ENCODE measurements at places on chromosomes 7 and 10.

GRCh38 chr10:86443069-86443468, 76.5 kb upstream of the GRID1 start:
- no peak for DNase-seq

- no peak for DNase-seq
These were observed 5.9 kb downstream of the AKR1B1 start for GRCh38 chr7:134452991-134453473.

- no peak for DNase-seq
These were observed 17.3 kb downstream of the SYPL1 start for GRCh38 chr7:106094780-106095179.

- DNase-seq = no peak
These were observed 72.5 kb downstream of the C10orf143 start for GRCh38 chr10:130038019-130038555.

DNA sequence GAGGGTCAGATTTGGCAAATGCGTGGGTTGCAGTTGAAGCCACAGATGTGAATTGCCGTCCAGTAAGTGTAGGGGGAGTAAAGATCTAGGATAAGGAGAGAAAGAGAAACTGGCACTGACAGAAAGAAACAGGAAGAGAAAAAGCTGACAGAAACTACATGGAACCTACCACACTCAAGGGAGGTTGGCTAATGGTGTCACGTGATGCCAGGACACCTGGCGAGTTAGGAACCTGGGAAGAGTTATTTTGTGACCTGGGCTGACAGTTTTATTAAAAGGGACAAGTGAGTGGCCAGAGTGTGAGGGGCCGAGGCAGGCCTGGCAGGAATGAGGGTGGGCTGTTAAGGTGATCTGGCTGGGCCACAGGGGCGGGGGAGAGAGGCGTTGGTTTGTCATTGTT, 188.7 kb downstream of the ADARB2 start:
- DNase-seq = no peak

DNA sequence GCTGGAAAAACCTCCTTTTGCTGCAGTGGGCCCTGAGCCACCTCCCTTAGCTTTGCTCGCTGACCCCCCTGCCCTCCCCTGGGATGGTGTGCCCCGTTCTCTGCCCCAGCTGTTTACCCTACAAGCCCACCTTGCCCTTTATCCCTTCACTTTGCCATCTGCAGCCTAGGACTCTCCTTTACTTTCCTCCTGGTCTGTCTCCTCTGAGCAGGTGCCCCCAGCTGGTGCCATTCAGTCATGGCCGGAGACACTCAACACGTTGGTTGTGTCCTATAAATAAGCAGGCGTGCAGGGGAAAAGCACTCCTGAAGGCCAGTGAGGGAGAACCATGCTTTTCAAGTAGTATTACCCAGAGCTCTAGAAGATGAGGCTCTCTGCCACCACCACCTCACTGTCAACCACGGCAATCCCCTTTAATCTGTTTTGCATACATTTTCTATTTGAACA, 6.1 kb downstream of the RASSF4 start:
- DNase-seq = no peak

- DNase-seq = no peak
These were observed 15.1 kb downstream of the CNTNAP2 start for GRCh38 chr7:146131701-146132100.

DNA sequence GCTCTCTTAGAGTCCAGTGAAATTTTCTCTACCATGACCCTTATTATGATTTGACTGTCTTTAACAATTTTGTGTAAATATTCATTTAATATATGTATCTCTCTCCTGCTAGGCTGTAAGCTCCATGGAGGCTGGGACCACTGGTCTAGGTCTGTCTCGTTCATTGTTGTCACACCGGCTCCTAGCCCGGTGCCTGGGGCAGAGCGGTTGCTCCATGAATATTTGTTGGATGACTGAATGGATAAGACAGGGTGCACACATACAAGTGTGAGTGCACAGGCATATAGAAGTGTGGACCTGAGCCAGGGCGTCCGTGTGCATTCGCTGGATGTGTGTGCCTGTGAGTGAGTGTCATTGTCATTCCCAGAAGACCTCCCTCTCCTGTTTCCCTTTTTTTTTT, 20.9 kb upstream of the LBX1 start:
- DNase-seq = no peak

- DNase-seq = no peak
These were observed 228.0 kb upstream of the MAGI2 start for GRCh38 chr7:79681454-79681853.

GRCh38 chr7:155710031-155710430, 65.6 kb downstream of the RBM33 start:
- DNase-seq = no peak

DNA sequence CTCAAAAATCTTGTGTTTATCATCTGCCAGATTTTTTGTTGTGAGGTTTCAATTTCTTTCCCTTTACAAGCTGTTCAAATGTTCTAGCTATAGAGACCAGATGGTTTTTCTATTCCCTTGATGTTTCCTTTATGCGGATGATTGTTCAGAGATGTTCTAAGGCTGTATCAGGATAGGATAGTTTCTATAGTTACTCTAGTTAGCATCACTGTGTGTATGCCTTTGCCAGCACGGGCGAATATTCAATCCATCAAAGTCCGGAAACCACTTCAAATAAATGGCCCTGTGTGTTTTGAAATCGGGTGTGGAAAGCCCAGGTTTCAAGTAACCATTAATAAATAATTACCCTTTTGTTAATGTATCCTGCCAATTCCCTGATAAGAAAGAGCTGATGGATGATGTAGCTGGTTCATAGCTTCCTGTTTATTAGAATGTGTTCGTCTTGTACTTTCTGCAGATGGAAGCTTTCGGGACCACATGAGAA, 149.8 kb upstream of the PRKCQ start:
- no peak for DNase-seq

GRCh38 chr10:16280595-16280994, 156.2 kb upstream of the PTER start:
- no peak for DNase-seq

- no peak for DNase-seq
These were observed 57.3 kb upstream of the APBB1IP start for GRCh38 chr10:26380815-26381214.

- no peak for DNase-seq
These were observed 167.5 kb upstream of the CELF2 start for GRCh38 chr10:10850214-10850613.

GRCh38 chr10:78595269-78595619, 473.5 kb upstream of the ZMIZ1 start:
- DNase-seq = no peak

GRCh38 chr7:48217266-48217665, 46.0 kb downstream of the ABCA13 start:
- no peak for DNase-seq

- no peak for DNase-seq
These were observed 222.9 kb downstream of the CHRM2 start for GRCh38 chr7:137091396-137091795.

GRCh38 chr7:84218681-84219080, 24.1 kb upstream of the SEMA3A start:
- no peak for DNase-seq

DNA sequence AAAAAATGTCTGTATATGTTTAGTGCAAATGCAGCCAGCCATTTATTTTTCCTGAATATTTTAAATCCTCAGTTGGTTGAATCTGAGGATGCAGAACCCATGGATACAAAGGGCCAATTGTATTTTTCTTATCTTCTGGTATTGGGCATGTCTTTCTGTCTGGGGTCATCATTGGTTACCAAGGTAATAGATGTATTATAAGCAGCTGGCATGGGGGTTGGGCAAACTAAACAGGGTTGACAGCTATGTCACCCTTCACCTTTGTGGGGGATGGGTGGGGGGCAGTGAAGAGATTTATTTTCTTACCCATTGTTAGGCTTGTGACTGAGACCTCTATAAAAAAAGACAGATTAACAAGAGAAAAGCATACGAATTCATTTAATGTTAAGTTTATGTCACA, 38.8 kb downstream of the CDHR3 start:
- DNase-seq = no peak

- DNase-seq = no peak
These were observed 16.3 kb upstream of the VPS26A start for GRCh38 chr10:69107699-69108098.

- DNase-seq = no peak
These were observed 313.2 kb downstream of the PTPRN2 start for GRCh38 chr7:158274404-158274811.

- DNase-seq = no peak
These were observed 220.0 kb upstream of the KCND2 start for GRCh38 chr7:120052884-120053382.

DNA sequence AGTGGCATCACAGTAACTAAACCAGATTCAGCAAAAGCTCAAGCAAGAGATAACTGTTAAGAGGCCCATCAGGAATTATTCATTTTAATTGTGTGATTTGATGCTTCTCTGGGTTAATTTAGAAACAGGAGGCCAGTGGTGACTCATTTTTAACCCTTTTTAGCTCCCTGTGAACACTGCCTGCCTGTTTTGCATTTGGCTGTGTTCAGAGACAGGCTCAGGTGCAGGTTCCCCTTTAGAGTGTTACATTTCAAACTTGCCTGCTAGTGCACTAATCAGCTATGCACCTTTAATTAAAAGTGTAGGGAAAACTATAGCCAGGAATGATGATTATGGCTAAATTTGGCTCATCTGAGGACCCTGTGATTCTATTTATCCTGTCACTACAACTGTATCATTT, 6.5 kb downstream of the STAMBPL1 start:
- no peak for DNase-seq

DNA sequence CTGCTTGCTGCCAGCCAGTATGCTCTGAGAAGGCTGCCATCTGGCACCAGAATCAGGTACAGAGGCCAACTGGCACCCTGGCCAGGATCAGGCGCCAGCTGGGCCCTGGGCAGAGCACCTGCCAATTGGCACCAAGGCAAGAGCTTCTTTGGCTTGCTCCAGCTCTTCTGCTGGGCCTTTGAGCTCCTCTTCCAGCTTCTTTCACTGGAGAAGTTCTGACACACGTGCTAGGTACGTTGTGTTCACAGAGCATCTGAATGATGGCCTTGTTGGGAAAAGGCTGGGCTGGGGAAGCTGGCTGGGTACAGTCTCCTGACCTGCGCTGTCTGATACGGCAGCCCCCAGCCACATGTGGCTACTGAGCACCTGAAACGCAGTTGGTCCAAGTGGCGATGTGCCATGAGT, 31.7 kb upstream of the OPALIN start:
- DNase-seq = no peak

DNA sequence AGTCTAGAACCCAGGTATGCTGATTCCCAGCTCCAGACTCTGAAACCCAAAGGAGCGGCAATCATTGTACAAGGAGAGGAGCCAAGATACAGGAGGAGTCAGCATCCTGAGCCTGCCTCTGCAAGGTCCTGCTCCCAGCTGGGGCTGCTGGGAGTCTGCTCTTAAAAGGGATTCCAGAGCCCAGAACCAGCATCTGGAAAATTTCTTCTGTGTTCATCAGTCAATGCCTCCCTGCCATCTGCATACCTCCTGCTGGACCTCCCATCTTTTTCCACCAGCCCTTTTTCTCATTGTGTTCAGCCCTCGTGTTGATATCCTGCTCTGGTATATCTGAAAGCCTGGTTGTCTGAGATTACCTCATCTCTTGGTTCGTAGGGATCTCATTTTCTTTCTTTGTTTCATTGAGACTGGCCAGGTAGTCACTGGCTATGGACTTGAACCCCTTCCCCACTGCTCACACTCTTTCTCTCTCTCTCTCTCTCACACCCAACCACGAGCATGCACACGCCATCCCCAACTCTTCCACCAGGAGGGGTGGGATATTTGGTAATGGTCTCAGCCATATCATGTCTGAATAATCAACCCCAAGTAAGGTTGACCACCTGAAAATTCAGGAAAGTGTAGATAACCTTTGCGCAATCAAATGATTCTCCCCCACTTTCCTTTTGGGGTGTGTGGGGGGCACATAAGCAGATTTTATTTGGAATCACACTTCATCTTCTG, 608.8 kb downstream of the LRMDA start:
- no peak for DNase-seq

GRCh38 chr7:69199041-69199440, 399.2 kb upstream of the AUTS2 start:
- DNase-seq = no peak

- no peak for DNase-seq
These were observed 56.2 kb downstream of the PARP12 start for GRCh38 chr7:140006600-140006999.

DNA sequence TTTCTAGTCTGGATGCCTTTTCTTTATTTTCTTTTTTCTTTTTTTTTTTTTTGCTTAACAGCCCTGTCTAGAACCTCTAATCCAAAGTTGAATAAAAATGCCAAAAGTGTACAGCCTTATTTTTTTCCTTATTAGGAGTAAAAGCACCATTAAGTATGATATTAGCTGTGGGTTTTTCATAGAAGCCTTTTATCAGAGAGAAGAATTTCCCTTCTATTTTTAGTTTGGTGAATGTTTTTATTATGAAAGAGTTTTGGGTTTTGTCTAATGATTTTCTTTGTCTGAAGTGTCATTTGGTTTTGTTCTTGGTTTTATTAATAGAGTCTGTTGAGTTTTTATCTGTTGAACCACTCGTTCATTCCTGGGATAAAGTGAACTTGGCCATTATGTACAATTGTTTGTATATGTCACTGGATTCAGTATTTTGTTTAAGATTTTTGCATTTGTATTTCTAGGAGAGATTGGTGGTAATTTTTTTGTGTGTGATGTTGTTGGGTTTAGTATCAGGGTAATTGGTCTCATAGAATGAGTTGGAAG, 49.5 kb downstream of the PALS2 start:
- DNase-seq = no peak

DNA sequence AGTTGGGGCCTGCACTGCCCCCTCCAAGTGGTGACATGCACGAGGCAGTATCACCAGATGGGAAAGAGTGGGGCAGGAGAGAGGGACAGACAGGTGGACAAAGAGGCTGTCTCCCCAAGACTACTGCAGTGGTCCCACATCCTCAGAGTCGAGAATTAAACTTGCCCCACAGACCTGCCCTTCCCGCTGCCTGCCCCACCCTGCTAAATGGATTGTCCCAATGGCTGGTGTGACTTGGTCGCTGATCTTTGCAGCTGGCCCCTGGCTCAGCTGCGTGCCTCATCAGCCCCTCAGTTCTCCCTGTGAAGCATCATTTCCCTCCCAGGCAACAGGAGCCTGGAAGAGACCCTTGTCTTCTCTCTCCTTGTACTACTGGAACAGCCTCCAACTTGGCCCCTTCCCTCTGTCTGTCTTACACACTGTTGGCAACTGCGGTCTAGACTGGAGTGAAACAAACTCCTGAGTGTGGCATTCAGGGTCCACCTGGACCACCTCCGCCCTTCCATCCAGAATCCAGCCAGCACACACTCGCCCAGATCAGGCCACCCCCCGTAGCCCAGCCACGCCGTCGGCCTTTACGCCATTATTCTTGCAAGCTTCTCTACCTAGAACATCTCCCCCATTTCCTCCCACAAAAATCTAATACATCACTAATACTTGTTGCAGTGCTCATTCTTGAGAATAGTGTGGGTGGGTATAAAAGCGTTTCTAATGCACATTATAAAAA, 275.1 kb downstream of the CELF2 start:
- no peak for DNase-seq

- DNase-seq = no peak
These were observed 131.3 kb downstream of the PLPP4 start for GRCh38 chr10:120588311-120588710.

DNA sequence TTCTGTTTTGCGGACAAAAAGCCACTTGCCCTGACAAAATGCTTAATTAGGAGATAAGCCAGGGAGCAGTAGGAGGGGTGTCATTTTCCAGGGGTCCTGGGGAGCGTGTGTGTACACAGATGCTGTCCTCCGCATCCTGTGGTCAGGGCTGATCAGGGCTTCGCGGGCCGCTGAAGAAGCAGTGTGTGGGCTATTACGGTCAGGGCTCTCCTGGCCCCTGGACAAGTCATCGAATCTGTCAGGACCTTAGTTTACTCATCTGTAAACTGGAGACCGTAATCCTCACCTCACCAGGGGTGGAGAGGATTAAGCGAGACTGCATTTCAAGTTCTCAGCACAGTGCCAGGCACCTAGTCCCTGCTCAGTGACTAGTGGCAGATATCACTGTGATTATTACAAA, 26.0 kb upstream of the MXI1 start:
- no peak for DNase-seq
